ENCODE measurements at places on chromosomes 5 and 9.

- DNase-seq, result no peak
Measured at GRCh38 chr5:180338001-180338707, 15.0 kb downstream of the GFPT2 start.

DNA sequence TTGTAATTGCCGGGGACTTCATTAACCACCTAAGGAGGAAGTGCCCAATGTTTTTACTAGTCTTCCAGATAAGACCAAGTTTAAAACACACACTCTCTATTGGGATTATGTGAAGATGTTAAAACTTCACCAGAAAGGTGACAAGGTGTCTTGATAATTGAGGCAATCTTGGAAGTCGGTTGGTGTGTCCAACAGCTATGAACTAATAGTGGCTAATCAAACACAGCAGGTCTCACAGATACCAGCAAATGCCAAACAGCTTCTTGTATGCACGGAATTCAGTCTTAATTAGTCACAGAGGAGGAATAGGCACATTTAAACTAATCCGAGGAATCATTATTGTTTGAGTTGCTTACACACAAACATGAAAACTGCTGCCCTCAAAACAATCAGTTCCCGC lies 214.5 kb downstream of the SEC61B start:
- DNase-seq, result no peak

DNA sequence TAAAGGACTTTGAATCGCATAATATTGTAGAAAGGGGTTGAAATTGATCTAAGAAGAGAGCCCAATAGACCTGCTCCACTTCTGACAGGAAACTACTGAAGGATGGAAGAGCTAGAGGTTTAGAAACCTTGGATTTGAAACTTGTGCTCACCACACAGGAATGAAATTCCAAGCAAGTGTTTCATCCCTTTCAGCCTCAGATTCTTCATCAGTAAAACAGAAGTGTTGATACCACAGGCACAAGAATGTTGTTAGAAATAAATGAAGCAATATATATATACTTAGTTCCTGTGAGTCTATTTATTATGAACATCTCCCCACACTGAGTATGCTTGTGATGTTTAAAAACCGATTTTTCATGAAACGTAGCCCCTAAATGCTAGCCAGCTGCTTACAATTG lies 43.8 kb downstream of the PRRC1 start:
- DNase-seq, result no peak

DNA sequence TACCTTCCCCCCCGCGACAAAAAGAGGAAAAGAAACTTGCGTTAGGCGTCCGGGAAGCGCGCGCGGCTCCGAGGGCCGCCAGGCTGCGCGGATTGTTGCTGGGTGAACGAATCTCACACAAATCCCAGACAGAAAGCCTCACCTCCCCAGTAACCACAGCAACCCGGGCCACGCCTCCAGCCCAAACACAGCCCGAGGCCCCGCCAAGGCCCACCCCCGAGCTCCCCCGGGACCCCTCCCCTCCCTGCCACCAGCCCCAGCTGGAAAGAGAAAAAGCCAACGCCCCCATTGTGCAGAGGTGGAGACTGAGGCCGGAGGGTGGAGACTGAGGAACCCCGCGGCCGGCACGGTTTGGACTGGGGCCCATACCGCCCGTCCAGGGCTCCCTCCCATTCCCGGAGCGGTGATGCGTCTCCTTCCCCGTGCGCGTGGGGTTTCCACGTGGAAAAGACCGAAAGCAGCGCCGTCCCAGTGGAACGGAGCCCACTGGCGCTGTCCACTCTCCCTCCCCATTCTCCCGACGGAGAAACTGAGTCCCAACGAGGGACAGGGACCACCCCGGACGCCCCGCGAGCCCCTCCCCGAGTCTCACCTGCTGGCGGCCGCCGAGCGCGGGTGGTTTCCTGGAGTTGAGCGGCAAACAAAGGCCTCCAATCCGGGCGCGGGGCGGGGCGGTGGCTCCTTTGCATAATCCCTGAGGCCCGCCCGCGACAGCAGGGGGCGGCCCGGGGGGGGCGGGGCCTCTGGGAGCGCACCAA lies 10.2 kb upstream of the AKNA start:
- DNase-seq, result peak; percentile 36

DNA sequence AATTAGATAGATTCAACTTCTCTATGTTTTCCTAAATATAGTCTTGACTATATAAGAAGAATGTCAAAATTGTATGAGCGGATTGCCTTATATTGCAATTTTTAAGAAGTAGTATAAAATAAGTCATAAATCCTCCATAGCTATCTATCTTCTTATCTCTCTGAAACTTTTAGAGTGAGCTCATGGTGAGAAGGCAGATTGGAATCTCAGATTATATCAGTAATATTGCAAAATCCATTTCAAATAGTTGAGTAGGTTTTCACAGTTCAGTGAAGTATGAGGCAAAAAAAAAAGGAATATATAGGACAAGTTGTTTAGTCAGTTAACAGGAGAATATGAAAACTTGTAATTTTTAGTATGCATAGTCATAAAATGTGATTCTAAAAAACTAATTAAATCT lies 156.4 kb downstream of the FAM174A start:
- no peak for DNase-seq

DNA sequence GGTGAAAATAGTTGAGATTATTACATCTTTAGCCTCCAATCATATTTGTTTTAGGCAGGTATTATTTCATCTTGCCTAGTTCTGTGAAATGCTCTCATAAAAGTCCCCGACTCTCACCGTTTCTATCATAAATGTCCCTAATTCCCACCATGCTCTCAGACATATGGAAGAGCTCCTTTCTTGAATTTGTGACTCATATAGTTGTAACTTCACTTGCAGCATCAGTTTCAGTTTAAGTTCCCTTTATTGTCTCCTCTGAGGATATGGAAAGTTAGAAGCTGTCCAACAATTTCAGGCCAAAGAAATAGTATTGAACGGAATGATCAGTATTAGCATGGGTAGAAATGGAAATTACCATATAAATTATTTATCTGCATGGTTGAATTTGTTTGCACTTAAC lies 187.5 kb upstream of the NR4A3 start:
- no peak for DNase-seq

DNA sequence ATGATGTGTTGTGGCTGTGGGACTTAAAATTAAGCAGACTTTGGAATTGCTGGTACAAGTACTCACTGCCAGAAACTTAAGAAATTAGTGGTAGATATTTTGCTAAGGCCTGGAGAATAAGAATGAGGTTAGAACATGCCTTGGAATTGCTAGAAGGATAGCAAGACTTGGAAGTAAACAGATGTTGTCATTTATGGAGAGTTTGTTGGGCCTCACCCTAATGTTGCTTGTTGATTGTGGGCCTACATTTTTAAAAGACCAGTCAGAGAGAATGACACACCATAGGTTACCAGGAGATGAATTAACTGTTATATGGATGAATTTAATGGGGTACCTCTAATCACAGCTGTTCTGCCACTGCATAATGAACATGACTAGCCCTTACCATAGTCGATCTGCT lies 120.1 kb upstream of the GAS1 start:
- DNase-seq, result no peak

DNA sequence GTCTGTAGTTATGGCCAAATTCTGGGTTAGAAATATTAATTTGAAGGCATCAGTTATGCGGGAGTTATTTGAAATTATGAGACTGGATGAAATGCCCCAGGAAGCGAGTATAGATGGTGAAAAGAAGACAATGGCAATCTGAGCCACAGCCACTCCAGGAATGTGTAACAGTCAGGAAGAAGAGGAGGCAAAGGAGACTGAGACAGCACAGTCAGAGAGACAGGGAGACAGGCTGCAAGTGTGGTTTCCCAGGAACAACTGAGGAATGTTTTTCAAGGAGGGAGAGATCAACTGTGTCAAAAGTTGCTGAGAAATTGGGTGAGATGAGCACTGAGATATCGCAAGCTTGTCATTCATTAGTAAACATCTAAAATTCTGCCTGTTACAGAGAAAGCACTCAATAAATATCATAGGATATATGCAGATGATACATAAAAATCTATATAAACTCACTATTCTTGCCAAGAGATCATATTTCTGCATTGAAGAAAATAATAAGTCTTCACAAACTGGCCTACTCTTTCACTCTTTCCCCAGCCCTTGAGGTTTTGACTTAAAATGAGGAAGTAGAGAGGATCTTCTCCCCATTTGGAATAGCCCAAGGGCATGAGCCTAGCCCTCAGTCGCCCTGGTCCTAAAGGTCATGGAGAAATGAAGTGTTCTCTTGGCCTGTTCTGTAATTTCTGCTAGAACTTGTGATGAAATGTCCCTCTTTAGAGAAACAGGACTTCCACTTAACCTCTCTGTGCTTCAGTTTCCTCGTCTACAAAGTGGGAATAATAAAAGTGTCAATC lies 48.5 kb upstream of the RLN1 start:
- DNase-seq, result no peak

DNA sequence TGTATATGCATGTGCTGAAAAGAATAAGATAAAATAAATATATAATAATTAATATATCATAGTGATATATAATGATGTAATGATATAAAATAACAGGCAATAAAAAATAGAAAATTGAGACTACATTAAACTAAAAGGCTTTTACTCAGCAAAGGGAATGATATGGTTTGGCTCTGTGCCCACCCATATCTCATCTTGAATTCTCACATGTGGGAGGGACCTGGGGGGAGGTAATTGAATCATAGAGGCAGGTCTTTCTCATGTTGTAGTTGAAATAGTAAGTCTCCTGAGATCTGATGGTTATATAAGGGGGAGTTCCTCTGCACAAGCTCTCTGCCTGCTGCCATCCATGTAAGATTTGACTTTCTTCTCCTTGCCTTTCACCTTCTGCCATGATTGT lies 1550.9 kb upstream of the CDH6 start:
- no peak for DNase-seq

DNA sequence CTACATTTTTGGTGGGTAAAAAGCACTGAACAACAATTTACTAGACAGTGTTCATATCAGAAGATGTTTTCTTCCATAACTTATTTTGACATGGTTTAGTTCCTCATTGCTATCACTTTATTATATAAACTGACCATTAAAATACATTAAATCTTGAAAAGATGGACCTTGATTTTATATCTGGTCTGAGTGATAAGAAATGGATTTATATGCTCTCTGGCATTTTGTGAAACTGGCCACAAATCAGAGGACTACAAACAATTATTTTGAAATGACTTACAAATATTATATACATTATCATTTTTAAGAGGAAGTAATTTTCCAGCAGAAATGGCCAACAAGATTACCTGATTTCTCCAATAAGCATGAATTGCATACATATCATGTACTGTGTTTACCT lies 23.6 kb upstream of the TRIM36 start:
- DNase-seq, result no peak

DNA sequence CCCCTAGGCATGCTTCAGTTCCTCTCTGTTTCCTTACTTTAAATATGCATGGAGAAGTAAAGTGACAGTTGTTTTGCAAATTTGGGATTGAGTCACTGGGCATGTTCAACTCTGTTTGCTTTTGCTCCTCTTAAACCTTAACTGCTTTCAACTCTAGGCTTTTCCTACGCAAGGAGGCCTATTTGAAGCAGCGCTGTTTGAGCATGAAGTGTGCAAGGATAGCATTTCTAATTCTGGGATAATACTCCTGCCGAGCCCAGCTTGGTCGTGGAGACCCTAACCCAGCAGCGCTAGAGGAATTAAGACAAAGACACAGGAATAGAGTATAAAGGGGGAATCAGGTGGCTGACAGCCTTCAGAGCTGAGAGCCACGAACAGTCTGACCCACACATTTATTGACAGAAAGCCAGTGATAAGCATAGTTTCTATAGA lies 803.4 kb upstream of the CDH10 start:
- DNase-seq, result no peak

GRCh38 chr5:1060535-1060981 lies 51.3 kb downstream of the SLC12A7 start:
- no peak for DNase-seq

DNA sequence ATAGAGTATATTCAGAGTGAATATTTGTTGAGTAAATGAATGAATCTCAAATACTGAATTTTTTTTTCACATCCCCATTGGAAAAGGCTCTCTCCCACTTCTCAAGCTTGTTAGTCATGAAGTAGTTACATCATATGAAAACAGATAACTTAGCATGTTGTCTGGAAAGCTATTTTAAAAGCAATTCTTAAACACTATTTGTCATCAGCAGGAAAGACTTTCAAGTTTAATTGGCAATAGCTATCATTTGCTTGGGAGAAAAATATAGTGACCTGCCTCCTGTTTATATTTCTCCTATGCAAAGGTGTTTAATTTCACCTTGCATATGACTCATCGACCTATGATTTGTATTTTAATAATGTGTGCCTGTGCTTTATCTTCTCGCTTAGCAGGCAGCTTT lies 499.8 kb upstream of the GRIA1 start:
- DNase-seq, result no peak

DNA sequence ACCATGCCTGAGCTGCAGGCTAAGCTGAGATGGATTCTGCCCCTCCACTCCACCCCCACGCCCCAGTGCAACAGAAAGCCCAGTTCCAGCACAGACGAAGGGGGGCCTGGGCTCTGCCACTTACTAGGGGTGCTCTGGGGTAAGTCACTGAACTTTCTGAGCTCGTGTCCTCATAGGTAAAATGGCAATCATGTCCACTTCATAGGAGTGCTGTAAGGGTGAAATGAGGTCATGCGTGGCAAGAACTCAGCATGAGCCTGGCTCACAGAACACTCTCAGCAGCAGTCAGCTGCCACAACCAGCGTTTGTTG lies 8.4 kb upstream of the PSD2 start:
- no peak for DNase-seq

GRCh38 chr5:58191443-58191842 lies 268.4 kb downstream of the PLK2 start:
- DNase-seq, result no peak

DNA sequence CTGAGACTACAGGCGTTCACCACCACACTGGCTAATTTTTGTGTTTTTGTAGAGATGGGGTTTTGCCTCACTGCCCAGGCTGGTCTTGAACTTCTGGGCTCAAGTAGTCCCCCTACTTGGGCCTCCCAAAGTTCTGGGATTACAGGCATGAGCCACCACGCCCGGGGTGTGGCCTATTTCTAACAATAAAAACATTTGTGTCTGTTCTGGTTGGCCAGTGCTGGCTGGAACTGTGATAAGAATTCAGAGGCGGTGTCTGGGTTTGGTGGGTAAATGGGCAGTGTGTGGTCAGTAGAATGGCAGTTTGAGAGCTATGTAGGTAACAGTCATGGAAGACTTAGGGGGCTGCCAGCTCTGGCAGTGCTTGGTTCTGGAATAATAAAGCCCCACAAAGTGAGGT lies 46.9 kb upstream of the SYNPO start:
- no peak for DNase-seq

- DNase-seq, result no peak
Measured at GRCh38 chr9:100038472-100038871, 60.3 kb downstream of the ERP44 start.

GRCh38 chr5:42645138-42645537 lies 111.5 kb upstream of the CCDC152 start:
- no peak for DNase-seq

DNA sequence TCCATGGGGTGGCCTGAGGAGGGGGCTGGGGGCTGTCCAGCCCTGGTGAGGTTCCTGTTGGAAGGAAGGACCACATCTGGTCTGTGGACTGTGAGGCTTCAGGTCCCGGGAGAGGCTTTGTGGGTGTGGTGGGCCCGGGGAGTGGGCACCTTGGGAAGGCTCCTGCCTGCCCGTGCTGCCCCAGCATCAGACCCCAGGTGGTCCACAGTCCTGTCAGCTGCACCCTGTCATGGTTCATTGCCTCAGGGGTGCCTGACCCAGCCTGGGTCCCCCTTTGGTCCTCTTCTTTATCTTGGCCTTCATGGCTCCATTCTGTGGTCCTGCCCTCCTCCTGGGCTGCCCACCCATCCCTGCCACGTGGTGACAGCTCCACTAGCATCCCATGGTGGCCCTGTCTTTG lies 36.7 kb downstream of the WNK2 start:
- no peak for DNase-seq

Data from NCI-H187 treated with DMSO at 0.1 percent for 48 hours (cell line).